ENCODE measurements at places on chromosomes 2 and 18.

GRCh38 chr2:12045864-12046291 is 299.4 kb downstream of the LPIN1 start:
- no peak for DNase-seq

GRCh38 chr2:209422191-209422754 is 1.6 kb upstream of the MAP2 start:
- no peak for DNase-seq

DNA sequence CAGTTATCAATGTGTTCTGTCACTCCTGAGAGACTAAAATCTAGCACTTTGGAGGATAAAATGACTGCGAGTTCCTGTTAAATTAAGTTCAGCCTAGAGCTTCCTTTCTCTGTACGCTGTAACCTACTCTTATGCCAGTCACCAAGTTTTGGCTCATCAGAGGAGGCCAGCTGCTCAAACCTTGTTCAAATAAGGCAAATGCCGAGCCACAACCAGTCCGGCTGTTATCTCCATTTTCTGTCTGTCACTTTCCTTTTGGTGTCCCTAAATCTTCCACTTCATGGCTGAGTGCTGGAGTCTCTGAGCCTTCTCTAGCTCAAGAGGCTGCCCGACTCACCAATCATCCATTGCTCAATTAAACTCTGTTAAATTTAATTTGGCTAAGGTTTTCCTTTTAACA is 33.5 kb upstream of the PXDN start:
- DNase-seq, result no peak

DNA sequence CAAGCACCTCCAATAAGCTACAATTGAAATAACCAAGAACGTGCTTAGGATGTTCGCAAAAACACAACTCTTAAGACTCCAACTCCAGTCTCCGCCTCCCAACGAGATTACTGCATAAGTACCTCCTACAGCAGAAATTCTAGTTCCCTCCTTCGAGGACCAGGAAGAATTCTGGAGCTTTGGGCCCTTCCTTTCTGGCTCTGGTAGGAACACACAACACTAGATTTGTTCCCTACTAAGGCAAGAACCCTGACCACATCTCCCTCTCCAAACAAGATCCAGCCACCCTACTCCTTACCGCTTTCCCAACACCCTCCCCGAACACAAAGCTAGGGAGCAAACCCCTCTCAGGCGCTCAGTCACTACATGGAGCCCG is 721 bp downstream of the ADAM17 start:
- peak; percentile 85 for DNase-seq

- no peak for DNase-seq
Observed at GRCh38 chr2:47599171-47599570, 183.8 kb upstream of the MSH6 start.

DNA sequence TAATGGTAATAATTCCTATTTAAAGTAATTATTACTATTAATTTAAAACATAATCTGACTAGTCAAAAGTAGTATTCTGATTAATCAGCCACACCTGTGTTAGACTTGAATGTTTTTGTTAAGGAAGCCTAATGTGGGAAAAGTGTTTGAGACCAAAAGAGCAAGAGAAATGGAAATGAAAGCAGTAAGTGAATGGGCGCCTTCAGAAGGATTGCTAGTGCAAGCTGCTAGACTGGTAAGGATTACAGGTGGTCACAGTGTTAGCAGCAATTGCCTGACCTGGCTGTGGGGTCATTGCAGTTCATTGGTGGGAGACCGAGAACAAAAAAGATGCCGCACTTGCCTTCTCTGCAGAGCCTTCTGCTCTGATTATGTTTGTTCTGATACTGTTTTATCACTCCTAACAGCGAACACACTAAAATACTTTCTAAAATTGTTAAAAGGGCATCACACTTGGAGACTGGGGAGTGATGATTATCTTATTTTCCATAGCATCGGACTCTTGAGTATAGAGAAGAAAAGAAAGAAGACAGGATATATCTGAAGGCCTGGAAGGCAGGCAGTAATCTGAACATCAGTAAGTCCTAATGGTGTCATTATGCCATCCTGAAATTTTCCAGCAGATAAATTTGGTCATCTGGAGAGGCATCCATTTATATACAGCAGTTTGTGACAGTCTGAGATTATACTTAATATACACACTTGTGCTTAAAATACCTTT is 5.8 kb downstream of the SOCS6 start:
- DNase-seq, result no peak

DNA sequence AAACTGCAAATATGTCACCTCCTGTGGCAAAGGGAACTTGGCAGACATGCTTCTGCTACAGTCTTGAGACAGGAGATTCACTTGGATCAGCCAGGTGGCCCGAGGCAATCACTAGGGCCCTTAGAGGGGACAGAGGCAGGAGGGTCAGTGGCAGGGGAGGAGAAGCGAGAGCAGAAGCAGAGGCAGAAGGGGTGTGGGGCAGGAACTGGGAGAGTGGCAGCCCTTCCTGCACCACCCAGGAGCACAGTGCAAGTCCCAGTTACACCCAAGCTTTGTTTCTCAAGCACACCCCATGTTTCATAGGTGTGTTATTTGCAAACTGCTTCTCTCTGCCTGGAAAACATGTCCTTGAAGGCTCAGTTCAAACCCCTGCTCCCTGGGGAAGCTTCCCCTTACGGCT is 309.7 kb upstream of the MYT1L start:
- DNase-seq, result no peak

DNA sequence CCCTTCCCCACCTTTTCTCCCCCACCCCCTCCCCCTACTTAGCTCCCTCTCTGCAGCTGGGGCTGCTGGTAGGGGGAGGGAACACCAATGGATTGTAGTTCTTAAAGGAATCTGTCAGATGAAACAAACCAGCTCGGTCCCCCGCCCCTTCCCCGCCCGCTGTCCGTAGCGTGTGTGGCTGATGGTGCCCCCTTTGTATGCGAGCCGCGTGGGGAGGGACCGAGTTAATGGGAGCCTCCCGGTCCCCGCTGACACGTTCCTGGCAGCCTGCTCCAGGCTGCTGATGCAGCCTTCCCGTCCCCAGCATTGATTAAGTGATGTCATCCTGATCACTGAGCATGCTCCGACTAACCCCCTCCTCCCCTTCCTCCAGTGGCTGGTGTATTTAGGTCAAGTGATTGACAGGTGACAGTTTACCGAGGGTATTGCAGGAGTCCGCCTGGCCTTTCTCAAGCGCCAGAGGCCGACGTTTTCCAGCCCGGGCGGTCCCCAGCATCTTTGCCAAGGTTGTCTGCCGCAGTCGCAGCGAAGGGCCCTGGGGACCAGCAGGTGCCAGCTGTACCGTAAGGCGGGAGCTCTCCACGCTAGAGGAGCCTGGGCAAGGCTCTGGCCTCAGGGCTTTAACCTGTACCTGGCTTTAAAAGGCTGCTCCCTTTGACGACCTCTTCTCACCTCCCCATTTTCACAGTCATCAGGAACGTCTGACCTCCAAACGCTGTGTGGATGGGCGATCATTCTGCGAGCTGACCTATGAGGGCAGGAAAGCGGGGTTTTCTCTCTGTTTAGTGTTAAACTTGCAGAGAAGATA is 1.8 kb downstream of the KIF5C start:
- DNase-seq, result no peak

- DNase-seq, result no peak
Observed at GRCh38 chr2:132446444-132446843, 29.8 kb downstream of the GPR39 start.

- DNase-seq, result no peak
Observed at GRCh38 chr2:201600906-201601305, 42.4 kb downstream of the TMEM237 start.

DNA sequence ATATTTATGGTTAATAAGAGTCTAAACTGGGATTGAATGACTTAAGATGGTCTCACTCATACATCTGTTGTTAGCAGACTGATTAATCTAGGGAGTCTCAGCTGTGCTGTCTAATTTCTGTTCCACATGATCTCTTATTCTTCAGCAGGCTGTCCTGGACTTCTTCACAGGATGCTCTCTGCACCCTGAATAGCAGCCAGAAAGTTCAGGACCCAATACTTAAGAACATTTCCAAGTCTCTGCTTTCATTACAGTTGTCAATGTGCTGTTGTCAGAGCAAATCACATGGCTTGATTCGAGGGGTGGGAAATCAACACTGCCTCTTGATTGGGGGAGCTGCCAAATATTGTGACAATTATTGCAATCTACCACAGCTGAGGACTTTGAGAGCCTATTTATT is 627.1 kb upstream of the SLC8A1 start:
- DNase-seq, result no peak

- no peak for DNase-seq
Observed at GRCh38 chr2:81853341-81853740, 1548.8 kb upstream of the LRRTM1 start.

- peak; percentile 49 for DNase-seq
Observed at GRCh38 chr2:80238692-80239469, 65.7 kb downstream of the LRRTM1 start.

DNA sequence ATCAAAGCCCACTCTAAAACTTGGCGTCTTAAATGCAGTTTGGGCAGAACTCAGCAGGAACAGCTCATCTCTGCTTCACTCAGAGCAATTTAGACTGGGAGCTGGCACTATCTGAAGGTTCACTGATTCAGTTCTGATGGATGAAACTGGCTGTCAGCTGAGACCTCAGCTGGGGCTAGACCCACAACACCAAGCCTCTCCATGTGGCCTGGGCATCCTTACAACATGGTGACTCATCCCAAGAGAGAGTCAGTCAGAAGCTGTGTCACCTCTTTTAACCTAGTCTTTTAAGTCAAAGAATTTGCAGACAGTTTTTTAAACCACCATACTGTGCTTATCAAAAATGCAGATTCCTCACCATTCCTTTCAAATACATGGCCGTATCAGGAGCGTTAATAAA is 62.6 kb upstream of the ZNF397 start:
- peak; percentile 90 for DNase-seq

DNA sequence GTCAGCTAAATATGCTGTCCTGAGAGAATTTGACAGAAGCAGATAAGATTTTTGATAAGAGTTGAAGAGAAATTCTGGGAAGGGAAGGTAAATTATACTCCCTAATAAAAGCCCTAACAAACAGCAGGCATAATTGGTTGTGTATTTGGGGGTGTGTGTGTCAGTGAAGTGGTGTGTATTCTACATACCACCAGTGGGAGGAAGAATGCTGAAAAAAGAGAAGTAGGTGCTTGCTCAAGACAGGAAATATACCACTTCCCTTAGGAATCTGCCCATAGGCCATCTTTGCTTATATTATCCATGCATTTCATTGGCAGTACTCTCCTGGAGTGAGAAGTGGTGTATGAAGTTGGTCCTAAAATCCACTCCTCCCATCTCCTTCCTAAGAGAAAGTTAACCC is 76.2 kb downstream of the FMNL2 start:
- DNase-seq, result no peak

DNA sequence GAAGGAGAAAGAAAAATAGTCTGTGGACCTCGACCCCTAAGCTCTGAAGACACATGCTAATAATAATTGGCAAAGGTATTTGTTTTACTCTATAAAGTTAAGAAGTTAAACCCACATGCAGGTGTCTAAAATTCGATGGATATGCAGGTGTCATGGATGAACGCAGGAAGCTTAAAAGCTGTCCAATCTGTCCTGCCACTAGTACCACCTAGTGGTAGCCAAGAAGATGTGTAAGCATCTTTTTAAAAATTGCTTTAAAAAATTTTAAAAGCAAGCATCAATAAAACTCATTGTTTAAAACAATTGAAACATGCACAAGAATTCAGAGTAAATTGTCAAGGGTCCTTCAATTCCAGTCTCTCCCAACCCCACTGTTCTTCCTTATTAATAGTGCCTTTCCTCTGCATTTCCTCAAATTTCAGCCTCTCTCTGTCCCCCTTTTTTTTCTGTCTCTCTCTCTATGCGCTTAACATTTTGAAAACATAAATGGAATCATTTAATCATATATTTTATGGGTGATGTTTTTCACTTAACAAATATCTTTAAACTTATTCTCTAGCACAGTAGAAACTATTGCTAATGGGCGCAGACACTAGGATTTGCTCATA is 30.6 kb upstream of the PPP3R1 start:
- peak; percentile 57 for DNase-seq
